NCI-H187 (cell line): ENCODE measurements at places on chromosomes 7 and 10.

GRCh38 chr10:118531105-118531852, 64.2 kb downstream of the PRLHR start:
- DNase-seq, result no peak

GRCh38 chr7:32381024-32381601, 109.1 kb downstream of the LSM5 start:
- DNase-seq, result no peak

- DNase-seq, result no peak
Measured at GRCh38 chr7:128818694-128819093, 11.5 kb upstream of the FLNC start.

DNA sequence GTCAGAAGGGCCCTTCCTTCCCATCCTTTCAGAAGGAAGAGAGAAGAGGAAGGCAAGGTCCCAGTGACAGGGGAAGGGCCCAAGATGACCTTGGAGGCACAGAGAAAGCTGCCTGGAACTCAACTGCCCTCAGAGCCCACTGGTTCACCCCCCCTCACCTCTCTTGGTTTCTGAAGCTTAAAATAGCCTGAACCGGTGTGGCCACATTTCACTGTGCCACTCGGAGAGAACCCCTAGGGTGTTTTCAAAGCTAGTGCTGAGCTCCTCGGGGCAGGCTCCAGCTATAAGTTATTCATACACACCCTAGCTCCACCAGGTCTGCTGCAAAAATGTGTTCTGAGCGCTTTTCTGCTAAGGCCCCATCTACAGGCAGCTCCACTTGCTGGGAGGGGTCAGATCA, 60.9 kb upstream of the ADRB1 start:
- DNase-seq, result no peak

DNA sequence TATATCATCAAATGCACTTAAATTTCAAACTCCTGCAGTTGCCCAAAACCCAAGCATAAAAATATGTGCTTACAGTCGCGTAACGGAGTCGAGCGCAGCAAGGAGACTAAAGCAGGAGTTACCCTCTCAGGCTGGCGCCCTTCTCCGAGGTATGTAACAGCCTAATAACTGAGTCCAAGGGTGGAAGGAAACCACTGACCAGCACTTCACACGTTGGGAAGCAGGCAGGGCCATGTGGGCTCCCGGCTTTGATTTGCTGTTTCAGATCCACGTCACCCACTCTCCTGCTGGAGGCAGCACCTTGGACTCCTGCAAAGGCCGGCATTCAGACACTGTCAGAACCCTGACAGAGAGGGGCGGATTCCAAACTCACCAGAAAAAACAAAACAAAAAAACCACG, 123.8 kb downstream of the DIP2C start:
- no peak for DNase-seq

DNA sequence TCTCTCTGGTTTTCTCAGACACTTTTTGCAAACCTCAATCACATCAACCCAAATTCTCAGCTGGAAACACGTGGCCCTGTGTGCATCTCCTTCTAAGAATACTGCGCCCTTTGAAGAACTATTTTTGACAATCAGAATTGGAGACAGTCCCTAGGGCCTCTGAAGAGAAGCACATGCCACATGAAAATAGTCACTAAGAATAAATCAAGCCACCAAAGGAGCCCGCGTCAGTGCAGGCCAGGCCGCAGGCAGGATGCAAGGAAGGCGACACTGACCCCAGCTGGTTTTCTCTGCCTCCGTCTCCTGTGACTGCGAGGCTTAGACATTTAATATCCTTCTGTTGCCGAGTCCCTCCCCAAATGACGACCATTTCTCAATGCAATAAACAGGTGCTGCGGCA, 88.0 kb upstream of the ADAM12 start:
- DNase-seq, result no peak

GRCh38 chr10:31975157-31975765, 46.6 kb upstream of the ARHGAP12 start:
- no peak for DNase-seq

DNA sequence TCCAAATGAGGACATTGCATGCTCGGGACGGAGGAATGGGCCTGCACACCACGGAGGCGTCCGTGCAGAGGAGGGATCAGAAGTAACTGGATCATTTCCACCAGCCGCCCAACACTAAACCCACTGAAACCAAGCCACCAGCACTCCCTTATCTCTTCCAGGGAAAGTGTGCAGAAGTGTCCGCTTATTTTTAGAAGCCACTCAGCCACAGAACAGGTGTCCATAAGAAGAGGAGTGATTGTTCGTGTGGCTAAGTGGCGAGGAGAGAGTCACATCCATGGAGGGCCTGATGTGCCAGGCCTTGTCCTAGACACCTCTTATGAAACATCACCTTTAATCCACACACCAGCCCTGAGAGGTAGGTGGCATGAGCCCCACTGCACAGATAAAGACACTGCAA, 407.9 kb upstream of the NPVF start:
- DNase-seq, result no peak

GRCh38 chr7:8965177-8965576, 531.8 kb downstream of the NXPH1 start:
- no peak for DNase-seq

DNA sequence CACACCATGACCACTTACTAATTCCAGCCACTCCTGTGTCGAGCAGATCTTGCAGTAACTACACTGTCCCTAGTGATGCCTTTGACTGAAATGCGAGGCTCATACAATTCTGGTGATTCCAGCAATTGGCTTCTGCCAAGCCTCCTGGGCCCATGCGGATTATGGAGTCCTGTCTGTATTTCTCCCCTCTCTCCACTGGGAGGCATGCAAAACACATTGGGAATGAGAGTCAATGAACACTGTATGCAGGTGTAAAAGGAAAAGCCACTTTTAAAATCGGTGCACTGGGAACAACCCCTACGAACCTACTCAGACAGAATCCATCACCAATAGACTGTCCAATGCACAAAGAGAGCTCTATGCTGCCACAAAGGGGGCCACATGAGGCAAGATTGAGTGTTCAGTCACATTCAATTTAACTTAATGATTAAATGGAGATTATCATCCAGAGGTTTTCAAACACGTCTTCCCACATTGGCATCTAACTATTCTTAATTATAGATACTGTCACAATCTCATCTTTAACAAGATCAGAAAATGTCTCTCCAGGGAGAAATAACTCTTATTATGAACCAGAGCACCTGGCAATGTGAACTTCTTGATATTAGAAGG, 550.6 kb downstream of the GLRX3 start:
- no peak for DNase-seq

DNA sequence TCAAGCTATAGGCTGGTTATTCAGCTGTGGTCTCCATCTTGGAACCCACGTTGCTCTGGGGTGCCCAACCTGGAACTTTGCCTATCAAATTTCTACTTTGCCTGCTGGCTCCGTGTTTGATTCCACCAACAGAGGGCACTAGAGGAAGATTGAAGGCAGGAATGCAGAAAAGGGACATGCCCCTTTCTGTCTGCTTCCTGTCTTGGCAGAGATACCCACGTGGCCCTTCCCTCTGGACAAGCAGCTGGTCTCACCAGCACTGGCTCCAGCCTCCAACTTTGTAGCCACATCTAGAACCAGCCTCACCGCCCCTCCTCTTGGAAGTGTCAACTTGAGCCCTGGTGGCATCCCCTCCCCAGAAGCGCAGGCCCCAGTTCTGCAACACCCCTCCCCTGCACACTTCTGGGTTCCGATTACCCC, 52.1 kb upstream of the ZNF438 start:
- DNase-seq, result no peak

DNA sequence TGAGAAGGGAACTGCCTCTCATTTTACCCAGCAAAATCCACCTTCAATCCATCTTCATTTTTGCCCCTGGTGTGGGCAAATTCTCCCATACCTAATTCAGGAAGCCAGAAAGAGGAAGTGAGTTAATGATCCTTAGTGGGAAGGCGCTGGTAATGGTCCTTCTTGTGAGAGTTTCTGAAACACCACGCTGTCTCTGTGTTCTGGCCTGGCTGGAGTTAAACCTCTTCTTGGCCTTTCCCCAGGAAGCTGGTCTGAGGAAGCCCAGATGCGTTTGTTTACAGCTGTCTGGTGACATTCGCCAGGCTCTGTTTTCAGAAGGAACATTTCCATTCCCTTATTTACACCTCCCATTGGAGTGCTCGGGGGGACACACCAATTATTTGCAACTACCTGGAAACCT, 24.3 kb downstream of the HTRA1 start:
- DNase-seq, result no peak

- no peak for DNase-seq
Measured at GRCh38 chr7:98214811-98215321, 3.6 kb downstream of the BHLHA15 start.

DNA sequence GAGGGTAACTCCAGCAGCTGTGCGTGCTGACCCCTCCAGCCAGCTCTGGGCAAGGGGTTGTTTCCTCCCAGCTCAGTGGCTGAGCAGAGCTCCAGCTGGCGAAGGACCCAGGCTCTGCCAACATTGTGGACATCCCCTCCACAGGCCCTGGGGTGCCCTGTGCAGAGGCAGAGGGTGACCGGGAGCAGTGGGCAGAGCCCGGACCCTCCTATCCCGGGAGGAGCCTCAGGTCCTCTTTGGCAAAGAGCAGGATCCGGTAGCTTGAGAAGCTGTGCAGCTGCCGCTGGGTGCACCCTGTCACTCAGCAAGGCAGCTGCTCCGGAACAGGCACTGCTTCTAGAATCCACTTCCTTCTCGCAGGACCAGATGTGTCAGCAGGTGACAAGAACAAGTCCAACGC, 175.9 kb downstream of the EBF3 start:
- DNase-seq, result no peak

GRCh38 chr10:88377510-88377909, 205.6 kb downstream of the RNLS start:
- DNase-seq, result no peak

GRCh38 chr10:97425964-97426775, at the start of gene PGAM1:
PGAM1 (plus strand) TSS chr10:97426191; CDS start chr10:97426308, 117 bp downstream.
- DNase-seq, result peak; percentile 72

- no peak for DNase-seq
Measured at GRCh38 chr7:132677918-132678317, 101.6 kb upstream of the PLXNA4 start.

DNA sequence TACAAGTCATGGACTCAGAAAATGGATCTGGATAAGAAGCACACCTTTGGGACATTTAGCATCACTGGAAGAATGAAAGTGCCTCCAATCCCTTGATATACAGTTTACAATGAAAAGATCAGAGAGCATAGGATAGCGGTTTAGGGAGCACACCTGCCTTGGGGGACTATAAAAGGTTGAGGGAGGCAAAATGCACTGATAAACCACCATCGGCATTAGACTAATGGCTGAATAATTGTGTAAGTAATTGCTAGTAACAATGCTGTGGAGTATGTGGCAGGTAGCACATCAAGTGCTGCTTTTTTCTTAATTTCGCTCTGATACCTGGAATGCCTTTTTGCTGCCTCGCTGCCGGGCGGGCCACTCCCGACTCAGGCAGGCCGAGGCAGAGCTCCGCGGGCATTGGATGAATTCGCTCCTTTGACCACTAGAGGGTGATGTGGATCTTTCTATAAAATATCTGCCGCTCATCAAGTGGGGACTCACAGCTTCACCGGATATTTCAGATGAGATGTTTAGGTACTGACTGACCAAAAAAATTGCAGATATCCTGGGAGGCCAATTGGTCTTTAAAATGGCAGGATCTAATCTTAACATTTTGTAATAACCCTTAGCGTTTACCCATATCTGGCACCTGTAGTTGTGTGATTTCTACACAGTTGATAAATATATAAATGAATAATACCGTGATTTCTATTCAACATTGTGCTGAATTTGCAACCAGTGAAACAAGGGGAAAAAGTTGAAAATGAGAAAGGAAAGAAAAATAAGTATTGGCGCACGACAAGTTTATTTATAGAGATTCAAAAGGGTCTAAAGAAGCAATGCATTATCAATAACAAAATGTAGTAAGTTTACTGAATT, 116.8 kb upstream of the PRSS1 start:
- DNase-seq, result peak; percentile 75
